ENCODE measurements at places on chromosomes 1 and 21. TPM values are rescaled to one million over a fixed set of nuclear protein-coding genes. Genes with fewer than 3 reads are reported as not detected.

- H3K36me3 ChIP-seq: peaks cover 9% of the 10 kb centered on the region
- peak; percentile 53 for DNase-seq
- H3K27ac ChIP-seq: peak within 1 kb of the TSS; percentile 11
- peak within 1 kb of the TSS; percentile 92 for H3K4me3 ChIP-seq
- peaks cover 8% of the 10 kb centered on the region for H3K4me1 ChIP-seq
Observed at GRCh38 chr1:34929497-34929852, at the start of gene DLGAP3. DLGAP3 (minus strand) TSS chr1:34929650; CDS start chr1:34905383, 24,267 bp downstream.

DNA sequence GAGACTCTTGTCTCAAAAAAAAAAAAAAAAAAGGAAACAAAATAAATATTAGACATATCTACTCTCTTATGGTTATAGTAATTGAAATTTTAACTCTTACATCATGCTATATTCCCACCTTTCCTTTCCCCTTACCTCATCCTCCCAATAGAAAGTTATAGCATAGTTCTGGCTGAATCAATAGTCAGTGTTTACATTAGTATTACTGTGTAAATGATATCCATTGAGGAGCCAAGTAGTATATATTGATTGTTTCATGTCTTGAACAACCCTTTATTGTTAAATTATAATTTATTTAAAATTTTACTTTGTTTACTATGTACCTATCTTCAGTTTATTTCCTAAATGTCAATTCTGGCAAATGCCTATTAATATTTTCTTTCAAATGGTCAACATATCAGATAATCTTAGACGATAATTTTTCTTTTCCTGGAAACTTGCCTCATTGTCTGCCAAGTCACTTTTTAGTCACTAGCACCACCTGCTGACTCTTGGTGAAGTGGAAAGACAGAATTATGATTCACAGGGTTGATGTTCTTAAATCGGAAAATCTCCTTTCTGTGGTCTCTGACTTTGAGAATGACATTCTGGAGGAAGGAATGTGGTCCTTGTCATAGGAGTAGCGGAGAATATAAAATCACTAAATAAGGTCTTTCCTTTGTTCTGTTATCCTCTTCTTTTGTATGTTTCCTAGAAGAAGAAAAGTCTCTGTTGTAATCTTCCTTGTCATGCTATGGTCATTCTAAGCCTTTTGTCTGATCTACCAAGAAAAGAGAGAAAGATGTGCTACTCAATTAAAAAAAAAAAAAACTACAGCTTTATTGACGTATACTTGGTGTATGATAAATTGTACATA is 8.6 kb downstream of the HJV start:
- H3K4me3 ChIP-seq: no peak overlapping the region
- H3K4me1 ChIP-seq: peaks cover 6% of the 10 kb centered on the region
- DNase-seq: peak; percentile 49
- peaks cover 4% of the 10 kb centered on the region for H3K27me3 ChIP-seq
- peaks cover 3% of the 10 kb centered on the region for H3K36me3 ChIP-seq
- H3K27ac ChIP-seq: no peak overlapping the region

- peaks cover 2% of the 10 kb centered on the region for H3K27me3 ChIP-seq
- no peak for DNase-seq
- H3K4me3 ChIP-seq: no peak overlapping the region
- peak overlapping the region; percentile 43 for H3K27ac ChIP-seq
- peaks cover 46% of the 10 kb centered on the region for H3K4me1 ChIP-seq
Observed at GRCh38 chr1:145891143-145891542, 5.5 kb upstream of the ANKRD35 start.

- DNase-seq: no peak
- H3K4me1 ChIP-seq: peaks cover 34% of the 10 kb centered on the region
- H3K27me3 ChIP-seq: peaks cover 18% of the 10 kb centered on the region
- peak overlapping the region; percentile 91 for H3K4me3 ChIP-seq
- H3K36me3 ChIP-seq: peaks cover 54% of the 10 kb centered on the region
Observed at GRCh38 chr1:45009956-45010854, 919 bp downstream of the HECTD3 start.

DNA sequence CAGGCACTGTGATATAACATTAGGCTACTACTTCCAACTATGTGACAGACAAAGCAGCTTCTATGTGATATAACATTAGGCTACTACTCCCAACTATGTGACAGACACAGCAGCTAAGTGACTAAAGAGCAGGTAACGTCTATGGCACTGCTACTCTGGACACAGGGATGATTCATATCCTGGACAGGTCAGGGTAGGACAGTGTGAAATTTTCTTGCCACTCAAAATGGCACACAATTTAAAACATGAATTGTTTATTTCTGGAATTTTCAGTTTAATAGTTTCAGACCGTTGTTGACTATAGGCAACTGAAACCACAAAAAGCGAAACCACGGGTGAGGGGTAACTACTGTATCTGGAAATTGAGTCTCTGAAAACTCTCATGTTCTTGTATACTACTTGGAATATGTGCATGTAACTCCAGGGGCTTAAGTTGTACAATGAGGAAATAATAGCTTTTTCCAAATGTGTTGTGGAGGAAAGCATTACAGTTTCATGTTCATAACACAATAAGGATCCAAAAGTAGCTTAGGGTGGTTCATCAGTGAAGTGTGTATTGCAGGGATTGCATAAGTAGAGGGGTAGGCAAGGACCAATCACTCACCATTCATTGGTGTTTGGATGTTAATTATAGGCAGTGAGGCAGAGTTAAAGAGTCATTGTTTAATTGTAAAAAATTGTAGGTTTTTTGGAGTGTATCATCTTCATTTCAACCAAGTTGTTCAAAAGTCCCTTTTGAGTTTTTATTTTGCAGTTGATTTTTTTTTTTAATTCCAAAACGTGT is 5.3 kb downstream of the DTL start:
- H3K27ac ChIP-seq: no peak overlapping the region
- H3K4me3 ChIP-seq: no peak overlapping the region
- DNase-seq: no peak
- H3K36me3 ChIP-seq: no peaks in the 10 kb centered on the region

- peaks cover 3% of the 10 kb centered on the region for H3K27me3 ChIP-seq
- no peak overlapping the region for H3K27ac ChIP-seq
- DNase-seq: no peak
- H3K36me3 ChIP-seq: no peaks in the 10 kb centered on the region
Observed at GRCh38 chr1:170265234-170265633, 119.5 kb downstream of the NTMT2 start.

DNA sequence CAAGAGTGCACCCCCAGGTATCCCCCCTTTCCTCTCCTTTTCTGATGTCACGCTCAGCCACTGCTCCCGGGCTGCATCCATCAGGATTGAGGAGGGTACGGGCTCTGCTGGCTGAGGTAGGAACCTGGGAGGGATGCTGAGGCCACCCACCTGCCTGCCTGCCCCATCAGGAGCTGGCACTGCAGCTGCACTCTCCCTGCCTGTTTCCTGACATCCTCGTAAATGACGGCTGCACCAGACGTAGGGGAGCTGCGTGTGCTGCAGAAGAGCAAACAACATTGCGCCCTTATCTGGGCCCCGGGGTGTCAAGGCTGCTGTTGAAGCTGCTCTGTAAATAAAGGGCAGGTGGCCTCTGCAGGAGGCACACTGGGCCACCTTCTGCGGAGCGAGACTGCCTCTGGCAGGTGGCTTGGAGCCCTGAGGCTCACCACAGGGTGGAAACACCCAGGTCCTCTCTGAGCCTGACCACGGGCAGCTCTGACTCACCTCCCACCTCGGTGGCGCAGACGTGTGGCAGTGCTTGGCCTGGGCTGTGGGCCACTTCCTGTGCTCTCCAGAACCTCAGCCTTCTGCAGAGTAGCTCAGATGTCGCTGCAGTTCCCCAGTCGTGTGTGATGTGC is 30.9 kb downstream of the SNAP47 start:
- peak overlapping the region; percentile 31 for H3K4me3 ChIP-seq
- no peak overlapping the region for H3K27ac ChIP-seq
- peaks cover 24% of the 10 kb centered on the region for H3K36me3 ChIP-seq
- no peaks in the 10 kb centered on the region for H3K4me1 ChIP-seq

DNA sequence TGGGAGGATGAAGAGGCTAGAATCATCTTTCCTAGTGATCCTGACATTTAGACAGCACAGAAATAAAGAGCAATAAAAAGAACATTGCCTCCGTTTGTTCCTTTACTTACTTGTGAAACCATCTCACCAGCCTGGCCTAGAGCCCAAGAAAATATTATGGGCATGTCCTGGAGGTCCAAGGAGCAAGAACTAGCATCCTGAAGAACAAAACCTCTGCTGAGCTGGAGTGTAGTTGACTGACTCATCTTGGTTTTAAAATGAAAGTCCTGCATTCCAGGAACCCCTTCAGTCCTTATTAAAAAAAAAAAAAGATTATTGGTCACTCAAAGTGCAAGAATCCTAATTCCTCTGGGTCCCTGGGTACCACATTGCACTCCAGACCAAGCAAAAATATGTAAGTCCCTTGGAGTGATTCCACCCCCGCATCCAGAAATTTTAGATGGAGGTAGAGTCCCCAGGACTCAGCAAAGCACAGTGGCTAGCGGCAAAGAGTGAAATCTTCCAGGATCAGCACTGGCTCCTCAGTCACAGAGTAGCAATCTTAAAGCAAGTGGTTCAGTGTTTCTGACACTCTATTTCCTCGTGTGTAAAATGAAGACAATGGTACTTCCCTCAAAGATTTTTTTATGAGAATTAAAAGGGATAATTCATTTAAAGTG is 7.0 kb downstream of the SMCP start:
- no peak overlapping the region for H3K27ac ChIP-seq
- no peaks in the 10 kb centered on the region for H3K4me1 ChIP-seq
- no peak overlapping the region for H3K4me3 ChIP-seq
- no peaks in the 10 kb centered on the region for H3K36me3 ChIP-seq
- DNase-seq: no peak

DNA sequence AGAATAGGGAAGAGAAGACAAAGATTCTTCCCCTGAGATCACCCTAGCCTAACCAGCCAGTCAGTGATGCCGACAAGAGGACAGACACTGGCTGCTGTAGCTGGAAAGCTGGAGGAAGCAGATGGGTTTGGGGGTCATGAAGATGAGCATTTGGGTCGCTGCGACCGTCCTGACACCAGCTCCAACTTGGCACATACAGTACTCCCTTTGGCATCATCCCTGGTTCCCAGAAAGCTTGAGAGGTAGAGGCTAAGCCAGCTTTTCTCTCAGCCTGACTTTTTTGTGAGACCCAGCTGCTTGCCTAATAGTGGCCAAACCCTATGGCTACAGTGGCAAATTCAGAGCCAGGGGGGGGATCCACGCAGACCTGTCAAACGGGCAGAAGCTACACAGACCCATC is 43.0 kb upstream of the IKBKE start:
- H3K4me1 ChIP-seq: peaks cover 35% of the 10 kb centered on the region
- H3K36me3 ChIP-seq: peaks cover 48% of the 10 kb centered on the region
- H3K27ac ChIP-seq: no peak overlapping the region
- peaks cover 5% of the 10 kb centered on the region for H3K27me3 ChIP-seq
- no peak overlapping the region for H3K4me3 ChIP-seq

DNA sequence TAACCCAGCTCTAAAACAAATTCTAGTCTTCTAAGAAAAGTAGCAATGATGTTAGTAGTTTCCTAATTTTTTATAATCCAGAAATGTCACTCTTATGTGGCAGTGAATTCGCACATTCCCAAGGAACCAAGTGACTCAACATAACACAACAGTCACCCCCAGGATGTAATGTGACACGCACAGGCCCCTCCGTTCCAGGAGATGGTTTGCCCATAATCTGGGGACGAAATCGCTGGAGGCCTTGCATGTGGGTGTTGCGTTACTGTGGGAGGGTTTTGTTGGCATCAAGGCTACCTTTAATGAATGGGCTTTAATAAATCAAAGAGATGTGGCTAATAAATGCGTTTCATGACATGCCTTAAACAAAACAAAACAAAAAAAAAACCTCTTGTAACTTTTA is 50.9 kb downstream of the EVA1C start:
- H3K27ac ChIP-seq: no peak overlapping the region
- no peak overlapping the region for H3K4me3 ChIP-seq
- peaks cover 7% of the 10 kb centered on the region for H3K27me3 ChIP-seq
- H3K36me3 ChIP-seq: no peaks in the 10 kb centered on the region
- no peak for DNase-seq

GRCh38 chr1:4086085-4086850 is 186.2 kb upstream of the C1orf174 start:
- H3K4me1 ChIP-seq: no peaks in the 10 kb centered on the region
- H3K4me3 ChIP-seq: no peak overlapping the region
- peaks cover 4% of the 10 kb centered on the region for H3K36me3 ChIP-seq
- DNase-seq: no peak
- peaks cover 10% of the 10 kb centered on the region for H3K27me3 ChIP-seq

DNA sequence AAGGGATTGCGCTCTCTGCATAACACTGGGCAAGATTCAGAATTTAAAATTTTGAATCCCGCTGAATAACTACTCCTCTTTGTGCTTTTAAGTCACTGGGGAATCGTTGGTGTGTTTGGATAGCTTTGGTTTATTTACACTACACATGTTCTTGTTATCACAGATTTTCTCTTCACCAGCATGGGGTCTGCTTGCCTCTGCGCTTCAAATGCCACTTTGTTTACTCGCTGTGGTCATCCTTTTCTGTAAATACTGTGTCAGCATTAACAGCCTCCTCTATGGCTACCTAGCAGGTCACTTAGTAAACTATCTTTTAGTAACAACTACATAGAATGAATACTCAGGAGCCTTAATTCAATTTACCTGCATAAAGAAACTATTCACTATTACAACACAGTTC is 14.4 kb upstream of the KCNH1 start:
- no peak overlapping the region for H3K27ac ChIP-seq
- no peaks in the 10 kb centered on the region for H3K36me3 ChIP-seq
- no peaks in the 10 kb centered on the region for H3K27me3 ChIP-seq
- H3K4me3 ChIP-seq: no peak overlapping the region
- DNase-seq: no peak

DNA sequence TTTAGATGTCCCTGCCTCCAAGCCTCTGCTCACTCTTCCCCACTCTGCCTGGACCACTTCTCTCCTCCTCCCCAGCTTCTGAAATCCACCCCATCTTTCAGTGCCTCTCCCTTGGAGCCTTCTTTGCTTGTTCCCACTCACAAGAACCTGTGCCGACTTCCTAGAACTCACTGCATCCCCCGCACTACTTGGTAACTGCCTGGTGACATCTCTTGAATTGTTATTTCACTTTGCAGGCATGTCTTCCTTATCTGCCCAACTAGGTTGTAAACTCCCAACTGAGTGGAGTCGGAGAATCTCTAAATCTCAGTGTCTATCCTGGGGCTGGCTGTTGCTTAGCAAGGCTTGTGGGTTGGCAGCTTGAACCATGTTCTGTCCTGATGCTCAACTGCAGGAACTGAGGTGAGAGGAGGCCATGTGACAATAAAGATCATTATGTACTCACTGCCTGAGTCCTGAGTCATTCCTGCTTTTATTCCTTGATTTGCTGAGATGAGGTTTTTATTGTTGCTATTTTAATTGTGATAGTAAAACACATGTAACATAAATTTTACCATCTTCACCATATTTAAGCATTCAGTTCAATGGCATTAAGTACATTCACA is 3.9 kb downstream of the KPRP start:
- no peaks in the 10 kb centered on the region for H3K36me3 ChIP-seq
- no peak for DNase-seq
- peaks cover 4% of the 10 kb centered on the region for H3K4me1 ChIP-seq

- no peak for DNase-seq
- H3K4me1 ChIP-seq: peaks cover 7% of the 10 kb centered on the region
- no peaks in the 10 kb centered on the region for H3K27me3 ChIP-seq
- no peak overlapping the region for H3K4me3 ChIP-seq
Observed at GRCh38 chr1:174815474-174815908, 184.3 kb upstream of the CACYBP start.

GRCh38 chr1:88216441-88216840 is 467.6 kb upstream of the PKN2 start:
- DNase-seq: no peak
- H3K27me3 ChIP-seq: no peaks in the 10 kb centered on the region
- H3K27ac ChIP-seq: no peak overlapping the region
- H3K4me1 ChIP-seq: peaks cover 5% of the 10 kb centered on the region

KPRP gene
- not detected for total RNA-seq

MFSD2A gene
- total RNA-seq: 1.6 TPM

TYW3 gene
- 14.8 TPM for total RNA-seq

PAQR6 gene
- total RNA-seq: 8.4 TPM
